ENCODE measurements at places on chromosomes 16 and 17. TPM values are rescaled to one million over a fixed set of nuclear protein-coding genes. Genes with fewer than 3 reads are reported as not detected.

DNA sequence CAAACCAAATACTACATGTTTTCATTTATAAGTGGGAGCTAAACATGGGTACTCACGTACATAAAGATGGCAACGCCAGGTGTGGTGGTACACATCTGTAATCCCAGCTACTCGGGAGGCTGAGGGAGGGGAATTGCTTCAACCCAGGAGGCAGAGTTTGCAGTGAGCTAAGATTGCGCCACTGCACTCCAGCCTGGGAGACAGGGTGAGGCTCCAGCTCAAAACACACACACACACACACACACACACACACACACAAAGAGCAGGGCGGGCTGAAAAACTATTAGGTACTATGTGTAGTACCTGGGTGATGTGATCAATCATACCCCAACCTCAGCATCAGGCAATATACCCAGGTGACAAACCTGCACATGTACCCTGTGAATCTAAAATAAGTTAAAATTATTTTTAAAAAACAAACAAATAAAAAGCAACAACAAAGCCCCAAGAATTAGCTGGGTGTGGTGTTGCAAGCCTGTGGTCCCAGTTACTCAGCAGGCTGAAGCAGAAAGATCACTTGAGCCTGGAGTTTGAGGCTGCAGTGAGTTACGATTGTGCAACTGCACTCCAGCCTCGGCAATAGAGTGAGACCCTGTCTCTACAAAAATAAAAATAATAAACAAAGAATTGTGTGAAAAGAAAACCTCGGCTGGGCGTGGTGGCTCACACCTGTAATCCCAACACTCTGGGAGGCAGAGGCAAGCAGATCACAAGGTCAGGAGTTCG, 11.9 kb upstream of the FAAP100 start:
- no peak for DNase-seq

- DNase-seq, result peak; percentile 24
Observed at GRCh38 chr17:4175921-4176807, 33.2 kb downstream of the CYB5D2 start.

DNA sequence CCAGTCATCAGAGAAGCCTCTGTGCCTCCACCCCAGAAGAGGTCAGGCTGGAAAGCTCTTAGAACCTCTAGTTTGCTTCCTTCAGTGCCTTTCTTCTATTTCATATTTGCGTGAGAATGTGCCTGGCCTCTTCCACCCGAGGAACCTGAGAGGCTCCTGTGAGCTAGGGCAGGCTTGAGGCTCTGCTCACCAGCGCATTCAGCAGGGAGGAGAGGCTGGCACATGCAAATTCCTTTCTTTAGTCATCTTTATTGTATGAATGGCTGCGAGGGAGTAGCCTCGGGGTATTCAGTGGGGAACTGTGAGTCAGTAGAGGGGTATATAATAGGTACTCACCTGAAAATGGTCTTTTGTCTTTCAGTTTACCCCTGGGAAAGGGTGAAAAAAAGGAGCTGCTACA, 268.3 kb downstream of the ABCC12 start:
- DNase-seq, result peak; percentile 12

DNA sequence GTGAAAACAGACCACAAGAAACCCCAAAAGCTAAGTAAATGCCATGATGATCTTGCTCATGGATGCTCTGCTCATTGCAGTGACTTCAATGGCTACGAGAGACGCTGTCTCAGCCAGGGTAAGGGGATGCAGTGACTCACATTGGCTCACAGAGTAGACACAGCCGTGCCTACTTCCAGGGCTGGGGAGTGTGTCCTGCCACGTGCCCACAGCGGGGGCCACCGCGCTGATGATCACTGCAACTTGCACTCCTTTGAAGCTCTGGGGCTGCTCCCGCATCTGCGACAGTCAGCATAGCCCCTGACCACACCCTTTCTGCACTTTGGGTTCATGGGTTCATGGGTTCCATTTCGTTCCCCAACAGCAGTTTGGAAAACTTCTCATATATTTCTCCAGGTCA, 231.4 kb upstream of the RPL38 start:
- no peak for DNase-seq

- no peak for DNase-seq
Observed at GRCh38 chr17:4551141-4551540, 4.0 kb downstream of the MYBBP1A start.

DNA sequence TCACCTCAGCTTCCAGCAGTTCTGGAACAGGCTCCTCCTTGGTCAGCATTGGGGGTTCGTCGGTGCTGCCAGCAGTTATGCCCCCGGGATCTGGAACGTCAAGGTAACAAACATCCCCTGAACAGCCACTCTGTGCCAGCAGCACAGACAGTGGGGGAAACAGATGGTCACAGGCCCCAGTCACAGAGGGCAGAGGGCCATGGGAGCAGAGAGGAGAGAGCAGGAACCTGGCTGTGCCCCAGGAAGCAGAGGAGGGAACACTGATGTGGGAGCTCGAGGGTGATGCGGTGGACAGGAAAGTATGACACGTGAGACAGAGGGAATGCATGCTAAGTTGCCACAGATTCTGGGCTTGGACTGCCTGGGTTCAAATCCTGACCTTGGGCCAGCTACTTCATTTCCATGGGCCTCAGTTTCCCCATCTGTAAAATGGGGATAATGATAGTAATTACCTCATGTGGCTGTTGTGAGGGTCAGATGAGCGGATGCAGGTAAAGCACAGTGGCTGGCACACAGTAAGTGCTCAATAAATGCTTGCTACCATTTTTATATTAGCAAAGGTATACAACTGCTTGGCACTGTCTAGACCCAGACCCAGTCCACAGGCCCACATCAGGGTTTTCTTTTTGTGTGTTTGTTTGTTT, 4.9 kb downstream of the BCL7C start:
- DNase-seq, result no peak

GRCh38 chr17:38349097-38349730, 2.4 kb upstream of the SOCS7 start:
- peak; percentile 88 for DNase-seq

- no peak for DNase-seq
Observed at GRCh38 chr17:68674029-68674925, 73.1 kb upstream of the FAM20A start.

DNA sequence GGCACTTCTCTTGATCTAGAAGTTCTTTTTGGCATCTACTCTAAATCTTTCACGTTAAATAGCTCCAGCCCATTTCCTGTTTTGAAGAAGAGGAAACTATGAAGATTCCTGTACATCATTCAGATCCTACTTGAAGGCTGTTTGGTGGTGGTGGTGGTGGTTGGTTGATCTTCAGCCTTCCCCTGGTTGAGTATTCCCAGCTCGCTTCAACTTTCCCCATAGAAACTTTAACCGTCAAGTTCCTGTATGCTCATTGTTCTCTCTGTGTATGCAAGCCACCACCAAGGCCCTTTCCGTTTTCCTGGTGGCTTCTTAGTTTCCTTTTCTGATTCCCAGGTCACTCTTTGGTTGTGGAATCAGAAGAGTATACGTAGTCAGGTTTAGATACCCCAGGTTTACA, 3.3 kb downstream of the LRRC46 start:
- DNase-seq, result no peak

DNA sequence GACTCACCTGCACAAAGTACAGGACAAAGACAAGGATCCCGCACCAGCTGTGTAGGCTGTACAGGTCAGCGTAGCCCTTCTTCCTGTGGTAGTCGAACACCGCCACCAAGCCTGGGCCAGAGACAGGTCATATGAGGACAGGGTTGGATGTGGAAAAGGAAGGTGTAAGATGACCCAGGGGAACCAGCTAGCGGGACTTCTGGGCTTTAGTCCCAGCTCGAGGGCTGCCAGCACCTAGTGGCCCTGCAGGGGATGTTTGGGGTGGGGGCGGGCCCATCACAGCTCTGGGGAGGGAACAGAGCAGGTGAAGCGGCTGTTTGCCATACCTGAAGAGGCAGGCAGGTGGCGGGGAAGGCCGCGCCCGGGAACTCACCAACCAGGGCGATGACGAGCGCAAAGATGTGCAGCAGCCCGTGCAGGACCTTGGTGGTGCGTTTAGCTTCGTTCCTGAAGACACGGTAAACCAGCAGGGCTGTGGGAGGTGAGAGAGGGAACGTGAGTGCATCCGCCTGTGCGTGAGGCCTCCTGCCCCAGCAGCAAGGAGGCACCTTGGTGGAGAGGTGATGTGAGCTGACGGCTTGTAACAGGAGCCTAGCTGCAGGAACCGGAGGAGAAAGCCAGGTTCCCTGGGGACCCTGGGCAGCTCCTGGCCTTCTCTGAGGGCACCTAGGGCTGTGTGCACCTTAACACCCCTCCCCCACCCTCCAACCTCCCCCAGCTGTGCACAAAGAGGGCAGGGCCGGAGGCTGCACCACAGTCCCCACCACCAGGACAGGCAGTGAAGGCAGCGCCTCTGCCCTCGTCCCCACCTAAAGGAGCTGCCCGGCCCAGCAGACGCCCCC, 10.2 kb downstream of the CYB561 start:
- DNase-seq, result no peak

DNA sequence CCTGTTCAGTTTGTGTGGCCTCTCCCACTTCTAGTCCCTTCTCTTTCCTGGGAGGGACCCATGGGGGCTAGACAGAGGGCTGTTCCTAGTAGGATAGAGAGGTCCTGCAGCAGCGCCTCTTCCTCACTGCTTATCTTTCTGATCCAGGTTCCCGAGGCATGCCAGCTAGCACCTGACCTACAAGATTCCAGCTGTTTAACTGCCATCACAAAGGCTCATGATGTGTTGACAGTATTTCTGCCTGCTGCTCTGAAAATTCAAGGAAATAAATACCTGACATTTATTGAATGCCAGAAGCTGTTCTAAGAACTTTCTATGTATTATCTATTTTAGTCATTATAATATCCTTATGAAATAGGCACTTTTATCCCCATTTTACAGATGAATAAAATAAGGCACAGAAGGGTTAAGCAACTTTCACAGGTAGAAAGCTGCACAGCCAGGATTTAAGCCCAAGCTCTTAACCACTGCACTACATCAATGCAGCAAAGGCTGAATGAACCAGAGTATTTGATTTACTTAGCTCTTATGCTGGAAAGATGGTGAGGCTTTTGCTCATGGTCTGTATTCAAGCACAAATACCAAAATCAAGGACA, 38.8 kb downstream of the HEATR6 start:
- DNase-seq, result no peak

DNA sequence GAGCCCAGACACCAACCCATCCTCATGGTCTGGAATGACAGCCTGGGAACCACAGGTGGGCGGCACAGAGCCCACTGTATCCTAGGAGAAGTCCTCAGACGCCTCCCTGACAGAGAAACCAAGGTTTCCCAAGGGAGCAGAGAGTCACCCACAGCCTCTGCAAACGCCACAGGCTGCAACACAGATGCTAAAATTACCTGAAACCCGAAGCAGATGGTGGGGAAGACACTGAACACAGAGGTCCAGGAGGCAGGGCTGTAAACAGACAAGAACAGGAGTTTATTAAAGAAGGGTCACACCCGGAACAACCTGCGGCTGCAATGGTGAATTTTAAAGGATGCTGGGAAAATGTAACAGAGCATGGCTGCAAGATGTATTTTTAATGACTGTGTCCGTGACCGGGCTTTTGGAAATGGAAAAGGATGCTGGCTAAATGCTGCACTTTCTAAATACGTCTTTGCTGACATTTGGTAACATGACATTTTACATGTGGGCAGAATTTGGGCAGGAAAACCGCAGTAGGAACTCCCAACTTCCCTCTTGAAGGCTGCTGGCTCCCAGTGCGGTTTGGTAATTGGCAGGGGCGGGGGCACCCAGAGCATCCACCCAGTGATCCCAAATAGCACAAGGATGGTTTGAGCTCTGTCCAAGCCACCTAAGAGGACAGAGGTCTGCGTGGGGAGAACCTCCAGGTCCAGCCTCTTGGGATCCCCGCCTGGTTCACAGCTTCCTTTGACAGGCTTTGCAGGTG, 13.1 kb downstream of the SLC38A8 start:
- no peak for DNase-seq

- DNase-seq, result peak; percentile 65
Observed at GRCh38 chr17:78716814-78717393, 65.2 kb downstream of the CYTH1 start.

DNA sequence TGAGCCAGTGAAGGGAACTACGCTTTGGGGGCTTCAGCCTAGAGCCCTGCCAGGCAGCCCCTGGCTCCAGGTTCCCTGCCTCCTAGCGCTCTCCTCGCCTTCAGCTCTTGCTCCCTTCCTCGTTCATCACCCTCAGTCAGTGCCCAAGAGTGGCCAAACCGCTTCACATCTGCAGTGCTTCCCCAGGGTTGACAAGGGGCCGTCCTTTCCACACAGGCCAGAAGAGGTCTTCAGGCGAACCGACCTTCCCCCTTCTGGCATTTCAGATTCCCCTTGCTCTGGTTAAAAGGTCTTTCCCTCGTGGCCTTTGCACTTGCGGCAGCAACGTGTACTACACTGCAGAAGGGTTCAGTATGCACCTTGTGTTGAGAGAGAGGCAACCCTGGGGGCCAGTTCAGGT, 4.1 kb downstream of the RASD1 start:
- no peak for DNase-seq

DNA sequence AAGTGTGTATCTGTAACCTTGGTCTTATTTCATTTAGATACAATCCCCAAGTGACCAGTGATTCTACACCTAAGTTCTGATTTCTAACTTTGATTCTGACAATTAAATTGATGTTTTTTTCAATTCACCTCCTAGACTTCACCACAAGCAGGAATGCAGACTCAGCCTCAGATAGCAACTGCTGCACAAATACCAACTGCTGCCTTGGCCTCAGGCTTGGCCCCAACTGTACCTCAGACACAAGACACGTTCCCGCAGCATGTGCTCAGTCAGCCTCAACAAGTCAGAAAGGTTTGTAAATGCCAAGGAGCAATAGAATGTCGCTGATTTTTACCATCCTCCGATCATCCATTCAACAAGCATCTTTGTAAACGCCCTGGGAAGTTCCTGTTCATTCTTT, 177.7 kb downstream of the MRTFB start:
- no peak for DNase-seq

DNA sequence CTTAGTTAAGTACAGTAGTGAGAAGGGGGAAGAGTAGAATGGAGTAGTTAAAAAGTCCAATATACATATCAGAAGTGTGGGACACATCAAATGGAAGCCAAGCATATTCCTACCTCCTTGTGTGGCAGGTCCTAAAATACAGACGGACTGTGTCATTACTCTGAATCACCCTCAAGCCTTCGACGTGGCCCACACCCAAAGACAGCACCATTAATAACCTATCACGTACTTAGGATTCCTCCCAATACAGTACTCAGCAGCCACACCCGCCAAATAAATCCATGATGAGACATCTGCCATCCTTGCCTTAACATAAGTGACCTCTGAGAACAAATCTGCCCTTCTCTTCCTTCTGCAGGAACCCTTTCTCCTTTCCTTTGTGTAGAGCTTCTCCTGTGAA, 38.9 kb downstream of the UBE2G1 start:
- no peak for DNase-seq

DNA sequence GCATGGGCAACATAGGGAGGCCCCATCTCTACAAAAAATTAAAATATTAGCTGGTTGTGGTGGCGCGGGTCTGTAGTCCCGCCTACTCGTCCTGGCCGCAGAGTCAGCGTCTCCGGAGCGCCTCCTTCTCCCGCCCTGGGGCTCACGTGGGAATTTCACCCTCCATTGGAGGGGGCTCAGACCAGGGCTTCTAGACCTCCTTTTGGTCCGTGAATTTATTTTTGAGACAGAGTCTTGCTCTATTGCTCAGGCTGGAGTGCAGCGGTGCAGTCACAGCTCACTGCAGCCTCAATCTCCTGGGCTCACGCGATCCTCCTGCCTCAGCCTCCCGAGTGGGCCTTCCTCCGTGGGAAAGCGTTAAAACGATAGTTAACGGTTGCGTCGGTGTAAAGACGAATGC, 394 bp upstream of the NME4 start:
- DNase-seq, result peak; percentile 84

Gene CD300A
- total RNA-seq, result 12.9 TPM

Gene RPS6KB1
- total RNA-seq, result 59.2 TPM

Gene MYLK3
- 4.6 TPM for total RNA-seq

Gene DNAH17
- 1.6 TPM for total RNA-seq

Gene GNGT2
- total RNA-seq, result 4.7 TPM

Gene ZNF174
- total RNA-seq, result 8.5 TPM

Gene SRCIN1
- 15.0 TPM for total RNA-seq
